OCI-M1 (cell line): ENCODE measurements at places on chromosomes 16 and 17.
A peak's percentile ranks its signal among the peaks of the same experiment; 100 is the strongest.

DNA sequence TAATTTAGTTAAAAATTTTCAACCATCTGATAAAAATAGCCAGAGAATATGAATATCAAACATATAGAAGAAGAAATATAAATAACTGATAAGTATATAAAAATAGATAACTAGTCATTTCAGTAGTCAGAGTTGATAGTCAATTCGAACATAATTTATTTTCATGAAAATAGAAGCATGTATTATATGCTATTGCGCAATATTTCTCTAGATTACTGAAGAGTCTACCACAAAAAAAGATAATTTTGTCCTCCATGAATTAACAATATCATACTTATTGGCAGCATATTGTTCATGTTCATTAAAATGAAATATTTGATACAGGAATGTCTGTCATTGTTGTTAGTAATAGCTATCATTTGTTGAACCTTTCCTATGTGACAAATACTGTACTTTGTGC, 376.2 kb upstream of the TOM1L1 start:
- no peak for DNase-seq

- DNase-seq, result peak; percentile 71
These were observed 152.2 kb downstream of the SNX11 start for GRCh38 chr17:48259694-48260291.

DNA sequence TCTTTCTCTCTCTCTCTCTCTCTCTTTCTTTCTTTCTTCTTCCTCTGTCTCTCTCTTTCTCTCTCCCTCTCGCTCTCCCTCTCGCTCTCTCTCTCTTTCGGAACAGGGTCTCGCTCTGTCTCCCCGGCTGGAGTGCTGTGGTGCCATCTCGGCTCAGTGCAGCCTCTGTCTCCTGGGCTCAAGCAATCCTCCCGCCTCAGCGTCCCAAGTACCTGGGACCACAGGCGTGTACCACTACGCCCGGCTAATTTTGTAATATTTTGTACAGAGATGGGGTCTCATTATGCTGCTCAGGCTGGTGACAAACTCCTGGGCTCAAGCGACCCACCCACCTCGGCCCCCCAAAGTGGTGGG, 12.7 kb upstream of the KLHDC4 start:
- no peak for DNase-seq

GRCh38 chr17:65485388-65486299, 75.8 kb downstream of the AXIN2 start:
- no peak for DNase-seq

GRCh38 chr16:85067426-85067825, 39.8 kb downstream of the KIAA0513 start:
- DNase-seq, result no peak

- DNase-seq, result no peak
These were observed 164.3 kb downstream of the ABCC12 start for GRCh38 chr16:47991491-47991890.

DNA sequence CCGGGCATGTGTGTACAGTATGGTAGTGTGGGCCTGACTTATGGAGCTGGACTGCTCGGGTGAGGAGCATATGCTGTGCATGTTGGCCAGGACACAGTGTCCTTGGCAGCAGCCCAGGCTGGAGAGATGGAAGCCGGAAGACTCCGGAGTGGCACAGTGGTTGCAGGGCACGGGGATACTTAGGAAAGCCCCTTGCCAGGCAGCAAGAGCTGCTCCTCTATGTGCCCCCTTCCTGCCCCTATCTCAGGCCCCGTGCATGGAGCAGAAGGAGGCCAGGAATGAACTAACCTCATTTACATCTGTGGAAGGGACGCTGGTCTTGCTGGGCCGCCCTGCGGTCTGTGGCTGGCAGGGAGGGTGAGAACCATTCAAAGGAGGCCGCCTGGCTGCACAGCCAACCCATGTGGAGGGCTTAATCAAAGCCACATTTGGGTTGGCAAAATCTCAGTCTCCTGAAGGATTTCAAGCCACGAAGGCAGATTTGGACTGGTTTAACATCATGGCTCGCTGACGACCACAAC, 32.2 kb upstream of the RCVRN start:
- DNase-seq, result no peak

- DNase-seq, result peak; percentile 59
These were observed 1.0 kb downstream of the MCRIP1 start for GRCh38 chr17:81831957-81832607.

DNA sequence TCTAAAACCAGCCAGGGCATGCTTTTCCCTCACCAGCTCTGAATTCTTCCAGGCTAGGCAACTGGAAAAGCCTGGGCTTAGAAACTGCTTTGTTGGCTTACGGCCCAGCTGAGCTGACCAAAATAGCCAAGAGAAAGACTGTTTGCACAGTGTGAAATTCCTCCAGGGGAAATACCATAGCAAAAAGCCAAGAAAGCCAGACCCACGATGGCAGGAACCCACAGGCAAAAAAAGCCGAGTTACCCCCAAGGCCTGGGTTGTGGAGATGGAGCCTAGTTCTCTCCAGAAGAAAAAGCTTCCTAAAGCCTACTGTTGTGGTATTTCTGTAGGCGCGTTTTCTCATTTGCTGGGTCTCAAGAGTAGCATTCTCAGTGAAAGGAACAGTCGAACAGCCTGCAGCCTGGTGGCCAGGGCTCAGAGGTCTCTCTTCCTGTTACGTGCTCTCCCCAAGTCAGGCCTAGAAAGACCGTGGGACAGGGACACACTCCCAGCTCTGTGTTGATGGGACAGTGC, 9.2 kb downstream of the SP2 start:
- DNase-seq, result no peak

DNA sequence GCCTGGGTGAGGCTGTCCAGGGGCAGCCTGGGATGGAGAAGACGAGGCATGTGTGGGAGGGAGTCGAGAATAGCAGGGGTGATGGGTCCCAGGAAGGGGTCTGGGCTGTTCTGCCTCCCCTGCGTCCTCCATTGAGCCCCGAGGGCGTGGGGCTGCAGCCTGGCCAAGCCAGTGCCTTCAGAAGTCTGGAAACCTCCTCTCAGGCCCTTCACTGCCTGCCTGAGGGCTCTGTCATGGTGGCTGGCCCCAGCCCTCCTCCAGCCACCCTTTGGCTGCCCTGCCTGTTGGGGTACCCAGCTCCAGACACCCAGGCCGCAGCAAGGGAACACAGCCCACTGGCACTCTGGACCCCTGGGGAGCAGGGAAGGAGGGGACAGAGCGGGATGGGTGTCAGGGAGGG, 27.6 kb downstream of the ENGASE start:
- no peak for DNase-seq

GRCh38 chr17:10183931-10184930, 14.2 kb downstream of the GAS7 start:
- DNase-seq, result no peak

DNA sequence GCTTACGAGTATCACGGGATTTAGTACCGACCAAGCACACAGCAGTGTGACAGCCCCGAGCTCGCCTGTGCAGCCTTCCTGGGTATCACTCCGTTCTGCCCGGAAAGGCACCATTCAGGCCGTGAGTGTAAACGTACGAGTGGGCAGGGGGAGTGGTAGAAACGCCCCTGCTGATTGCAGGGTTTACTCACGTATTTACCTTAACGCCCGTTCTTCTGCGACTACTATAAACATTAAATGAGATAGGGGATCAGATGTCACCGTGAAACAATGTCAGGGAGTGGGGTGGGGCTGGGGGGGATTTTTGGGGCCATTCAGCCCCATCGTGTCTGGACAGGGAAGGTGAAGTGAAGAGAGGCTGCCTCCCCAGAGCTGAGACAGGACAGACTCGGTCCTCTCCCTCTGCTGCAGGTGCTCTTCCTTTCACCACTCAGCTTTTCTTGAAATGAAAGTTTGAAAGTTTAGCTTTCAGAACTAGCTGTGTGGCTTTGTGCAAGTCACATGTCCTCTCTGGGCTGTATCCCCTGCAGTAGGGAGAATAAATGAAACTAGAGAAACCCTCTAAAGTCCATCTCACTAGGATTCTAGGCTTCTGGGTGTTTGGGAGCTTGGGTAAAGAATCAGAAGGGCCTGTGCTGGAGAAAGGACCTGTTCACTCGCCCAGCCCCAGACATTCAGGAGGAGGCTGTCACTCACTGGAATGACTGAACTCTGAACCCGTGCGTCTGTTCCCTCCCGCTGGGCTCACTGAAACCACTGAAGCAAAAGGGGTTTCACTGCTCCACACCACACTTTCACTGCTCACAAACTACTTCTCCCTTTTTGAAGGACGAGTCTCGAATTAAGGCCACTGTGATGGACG, 66.7 kb downstream of the RPA1 start:
- no peak for DNase-seq

DNA sequence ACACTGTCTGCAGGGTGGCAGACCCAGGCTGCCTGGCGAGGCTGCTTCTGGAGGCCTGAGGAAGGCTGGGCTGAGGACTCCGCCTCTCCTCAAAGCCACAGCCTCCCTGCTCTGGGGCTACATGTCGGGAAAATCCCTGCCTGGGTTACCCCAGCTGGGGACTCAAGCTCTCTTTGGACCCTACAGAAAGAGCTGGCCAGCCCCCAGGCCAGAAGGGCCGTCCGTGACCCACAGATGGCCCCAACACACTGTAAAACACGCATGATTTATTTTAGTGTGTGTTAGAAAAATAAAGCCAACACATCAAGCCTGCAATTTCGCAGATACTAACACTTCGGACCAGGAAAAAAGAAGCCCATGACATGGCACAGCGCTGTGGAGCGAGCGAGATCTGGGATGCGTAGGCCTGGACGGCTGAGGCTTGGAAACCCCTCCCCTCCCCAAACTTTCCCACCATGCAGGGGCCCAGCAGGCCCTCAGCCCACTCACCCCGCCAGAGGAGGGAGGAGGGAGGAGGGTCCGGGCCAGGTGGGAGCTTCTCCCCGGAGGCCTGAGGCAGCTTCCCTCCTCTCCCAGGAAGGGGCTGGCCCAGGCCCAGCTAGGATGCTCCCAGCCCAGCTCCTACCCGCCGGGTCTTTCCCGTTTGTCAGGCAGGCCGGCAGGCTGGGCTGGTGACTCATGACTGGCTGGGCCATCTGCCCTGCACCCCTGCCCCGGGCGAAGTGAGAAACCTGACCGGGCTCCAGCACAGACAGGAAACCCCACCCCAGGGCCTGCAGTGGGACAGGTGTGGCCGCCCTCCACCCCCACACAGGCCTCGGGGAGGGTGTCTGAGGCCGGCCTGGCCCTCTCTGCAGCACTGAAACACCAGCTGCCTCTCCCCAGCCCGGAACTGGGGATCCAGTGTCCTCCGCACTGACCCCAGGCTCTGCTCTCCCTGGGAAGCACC, 34.1 kb upstream of the SLC38A10 start:
- no peak for DNase-seq
